NCI-H2107 (cell line): ENCODE measurements at places on chromosomes 11 and 22.

DNA sequence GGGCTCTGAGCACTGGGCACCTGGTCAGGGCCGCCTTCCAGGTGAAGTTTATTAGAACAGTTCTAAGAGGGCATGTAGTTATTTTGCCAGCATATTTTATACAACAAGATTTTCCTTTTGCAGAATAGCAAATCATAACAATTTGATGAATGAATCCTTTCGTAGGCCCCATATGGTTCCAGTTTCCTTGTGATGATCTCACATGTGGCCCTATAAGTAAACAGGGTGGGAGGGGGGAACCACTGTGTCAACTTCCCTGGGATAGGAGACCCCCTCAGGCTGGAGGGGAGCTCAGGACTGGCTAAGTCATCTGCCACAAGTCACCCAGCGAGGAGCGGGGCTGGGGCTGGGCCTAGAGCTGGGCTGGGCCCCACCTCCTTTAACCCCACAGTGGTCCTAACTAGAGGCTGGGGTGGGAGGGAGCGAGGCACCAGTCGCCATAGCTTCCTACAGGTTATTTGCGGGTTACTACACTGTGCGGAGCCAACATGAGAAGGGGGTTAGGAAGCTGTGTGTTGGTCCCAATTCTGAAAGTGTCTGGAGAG is 4.2 kb downstream of the FBLN1 start:
- no peak for DNase-seq

DNA sequence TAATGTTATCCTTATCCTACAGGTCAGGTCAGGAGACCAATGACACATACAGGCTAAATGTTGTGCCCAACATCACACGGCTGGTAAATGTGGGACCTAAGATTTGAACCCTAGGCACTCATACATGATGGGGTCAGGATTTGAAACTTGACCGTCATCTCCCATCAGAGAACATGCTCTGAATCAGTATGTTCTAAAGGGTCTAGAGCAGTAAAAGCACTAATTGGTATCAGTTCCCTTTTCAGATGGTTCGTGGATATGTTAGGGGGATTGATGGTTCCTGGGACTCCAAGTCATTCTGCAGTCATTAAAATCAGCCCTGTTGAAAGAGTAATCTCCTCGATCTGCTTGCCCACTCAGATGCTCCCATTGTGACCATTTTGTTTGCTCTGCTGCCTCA is 65.5 kb downstream of the BMAL1 start:
- DNase-seq: no peak

GRCh38 chr11:5605849-5606248 is 9.4 kb downstream of the TRIM6 start:
- DNase-seq: no peak

DNA sequence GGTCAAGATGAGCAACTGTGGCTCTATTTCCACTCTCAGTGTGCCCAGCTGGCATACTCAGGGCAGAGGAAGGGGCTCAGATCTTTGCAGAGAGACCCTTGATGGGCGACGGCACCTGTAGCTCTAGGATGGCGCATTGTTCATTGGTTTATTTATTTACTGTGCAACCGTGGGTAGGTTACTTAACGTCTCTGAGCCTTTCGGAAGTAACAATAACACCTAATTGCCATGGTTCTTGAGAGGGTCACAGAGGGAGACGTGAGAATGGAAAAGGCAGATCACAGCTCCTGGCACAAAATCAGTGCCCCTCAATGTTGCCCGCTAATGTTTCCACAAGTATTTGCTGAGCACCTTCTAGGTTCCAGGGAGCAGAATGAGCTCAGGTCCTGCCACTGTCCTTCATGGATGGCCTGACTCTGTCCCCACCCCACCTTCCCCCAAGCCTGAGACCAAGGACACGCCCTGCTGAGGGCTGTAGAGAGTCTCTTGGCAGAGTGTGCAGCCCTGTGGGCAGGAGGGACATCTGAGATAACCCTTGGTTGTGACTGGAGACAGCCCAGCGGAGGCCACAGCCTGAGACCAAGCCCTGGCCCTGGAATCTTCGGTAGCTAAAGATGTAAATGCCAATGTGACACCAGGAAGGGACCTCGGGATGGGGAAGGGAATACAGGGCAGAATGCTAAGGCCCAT is 780 bp upstream of the ALDH3B2 start:
- DNase-seq: no peak

GRCh38 chr11:93849201-93849600 is 1.2 kb downstream of the VSTM5 start:
- no peak for DNase-seq

GRCh38 chr11:67056267-67057204 is at the start of gene RHOD:
Gene RHOD, plus strand, starts transcription at chr11:67056847. Its CDS starts 56 bp downstream, at chr11:67056903.
- DNase-seq: no peak

DNA sequence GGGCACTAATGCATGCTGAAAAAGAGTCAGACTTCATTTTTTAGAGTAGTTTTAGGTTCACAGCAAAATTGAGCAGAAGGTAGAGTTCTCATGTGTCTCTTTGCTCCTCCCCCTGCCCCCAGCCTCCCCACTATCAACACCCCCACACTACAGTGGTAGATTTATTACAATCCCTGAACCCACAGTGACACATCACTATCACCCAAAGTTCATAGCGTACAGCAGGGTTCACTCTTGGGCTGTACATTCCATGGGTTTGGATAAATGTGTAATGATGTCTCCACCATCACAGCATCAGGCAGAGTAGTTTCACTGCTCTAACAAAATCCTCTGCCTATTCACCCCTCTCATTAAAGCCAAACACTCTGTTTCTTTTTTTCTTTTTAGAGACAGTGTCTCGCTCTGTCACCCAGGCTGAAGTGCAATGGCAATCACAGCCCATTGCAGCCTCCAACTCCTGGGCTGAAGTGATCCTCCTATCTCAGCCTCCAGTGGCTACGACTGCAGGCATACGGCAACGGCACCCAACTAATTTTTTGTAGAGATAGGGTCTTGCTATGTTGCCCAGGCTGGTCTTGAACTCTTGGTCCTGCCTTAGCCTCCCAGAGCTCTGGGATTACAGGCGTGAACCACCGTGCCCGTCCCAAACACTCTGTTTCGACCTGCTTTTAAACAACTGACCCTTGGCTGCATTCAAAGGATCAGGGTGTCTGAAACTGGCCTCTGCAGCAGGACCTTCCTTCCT is 4.1 kb downstream of the BEST1 start:
- no peak for DNase-seq

- DNase-seq: peak; percentile 54
Observed at GRCh38 chr11:8963569-8964323, 496 bp downstream of the TMEM9B start.

GRCh38 chr11:131302836-131303235 is 67.6 kb upstream of the NTM start:
- DNase-seq: no peak

DNA sequence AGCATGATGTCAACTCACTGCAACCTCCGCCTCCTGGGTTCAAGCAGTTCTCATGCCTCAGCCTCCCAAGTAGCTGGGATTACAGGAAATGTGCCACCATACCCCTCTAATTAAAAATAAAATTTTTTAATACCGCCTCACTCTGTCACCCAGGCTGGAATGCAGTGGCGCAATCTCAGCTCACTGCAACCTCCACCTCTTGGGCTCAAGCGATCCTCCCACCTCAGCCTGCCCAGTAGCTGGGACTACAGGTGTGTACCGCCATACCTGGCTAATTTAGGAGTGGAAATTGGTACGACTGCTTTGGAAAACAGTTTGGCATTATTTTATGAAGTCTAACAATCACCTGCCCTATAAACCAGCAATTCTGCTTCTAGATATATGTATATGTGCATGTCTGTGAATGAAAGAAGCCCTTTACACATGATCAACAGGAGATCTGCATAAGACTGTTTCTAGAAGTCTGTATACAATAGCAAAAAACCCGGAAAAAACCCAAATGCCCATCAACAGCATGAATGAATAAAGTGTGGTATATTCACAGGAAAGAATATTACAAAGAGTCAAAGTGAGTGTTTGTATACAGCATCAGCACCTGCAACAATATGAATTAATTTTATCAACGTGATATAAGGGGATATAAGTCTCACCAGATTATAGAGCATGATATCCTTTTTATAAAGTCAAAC is 16.0 kb downstream of the SLC35F2 start:
- no peak for DNase-seq

DNA sequence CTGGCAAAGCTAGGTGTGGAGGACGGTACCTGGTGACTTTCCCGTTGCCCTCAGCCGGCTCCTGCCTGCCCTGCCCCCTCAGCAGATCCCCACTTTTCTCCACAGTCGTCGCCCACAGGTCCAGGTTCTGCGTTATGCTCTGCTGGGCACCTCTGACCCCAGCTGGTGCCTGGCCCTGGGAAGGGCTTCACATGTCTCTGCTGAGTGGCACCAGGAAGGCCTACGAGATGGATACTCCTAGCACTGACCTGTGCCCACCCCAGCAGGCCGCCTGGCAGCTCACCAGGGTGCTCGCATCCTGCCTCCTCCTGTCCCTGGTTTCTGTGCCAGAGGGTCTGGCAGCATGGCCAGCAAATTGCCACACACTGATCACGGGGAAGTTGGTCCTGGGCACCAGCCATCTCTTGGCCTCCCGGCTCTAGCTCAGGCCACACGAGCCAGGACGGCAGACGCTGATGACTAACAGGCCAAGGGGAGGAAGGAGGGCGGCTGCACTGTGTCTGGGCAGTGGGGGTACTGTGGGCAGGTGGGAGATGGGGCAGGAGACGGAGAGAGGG is 13.8 kb downstream of the CARS1 start:
- no peak for DNase-seq

GRCh38 chr11:128181088-128181480 is 406.3 kb downstream of the ETS1 start:
- DNase-seq: no peak

DNA sequence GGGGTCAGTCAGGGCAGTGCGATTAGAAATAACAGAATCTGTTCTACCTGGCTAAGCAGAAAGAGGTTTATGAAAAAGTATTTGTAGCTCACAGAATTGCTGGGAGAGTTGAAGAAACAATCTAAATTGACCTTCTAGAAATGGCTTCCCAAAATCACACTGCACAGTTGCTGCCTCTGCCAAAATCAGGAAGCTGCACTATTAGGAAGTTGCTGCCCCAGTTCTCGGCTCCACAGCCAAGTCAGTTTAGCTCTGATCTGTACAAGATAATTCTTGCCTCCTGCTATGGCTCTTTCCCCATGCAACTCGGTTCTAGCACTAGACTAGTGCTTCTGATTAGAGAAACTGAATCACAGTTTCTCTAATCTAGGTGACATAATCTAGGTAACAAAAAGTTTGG is 16.0 kb upstream of the CCDC90B start:
- no peak for DNase-seq
